Stimulated activated CD4-positive, alpha-beta T cell treated with anti-CD3 and anti-CD28 coated beads, Interleukin-4, amount 100 ng/mL, for 48 hours (primary cell): ENCODE measurements at places on chromosomes 7 and 10.
A peak's percentile ranks its signal among the peaks of the same experiment; 100 is the strongest.

- no peak for DNase-seq
Measured at GRCh38 chr10:51759896-51760534, 60.6 kb upstream of the CSTF2T start.

DNA sequence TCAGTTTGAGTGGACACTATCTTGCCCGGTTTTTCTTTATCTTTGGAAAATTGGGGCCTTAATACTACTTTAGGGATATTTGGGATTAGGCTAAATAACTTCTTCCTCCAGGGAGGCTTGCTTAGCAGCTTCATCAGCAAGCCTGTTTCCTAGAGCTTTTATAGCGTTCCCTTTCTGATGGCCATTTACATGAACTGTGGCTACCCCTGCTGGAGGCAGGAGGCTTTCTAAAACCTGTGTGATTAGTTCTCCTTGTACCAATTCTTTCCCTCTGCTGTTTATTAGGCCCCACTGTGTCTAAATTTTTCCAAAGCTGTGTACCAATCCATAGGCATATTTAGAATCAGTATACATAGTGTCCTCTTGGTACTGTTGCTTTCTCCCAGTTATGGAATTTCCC is 61.7 kb upstream of the CNTNAP2 start:
- DNase-seq: no peak

DNA sequence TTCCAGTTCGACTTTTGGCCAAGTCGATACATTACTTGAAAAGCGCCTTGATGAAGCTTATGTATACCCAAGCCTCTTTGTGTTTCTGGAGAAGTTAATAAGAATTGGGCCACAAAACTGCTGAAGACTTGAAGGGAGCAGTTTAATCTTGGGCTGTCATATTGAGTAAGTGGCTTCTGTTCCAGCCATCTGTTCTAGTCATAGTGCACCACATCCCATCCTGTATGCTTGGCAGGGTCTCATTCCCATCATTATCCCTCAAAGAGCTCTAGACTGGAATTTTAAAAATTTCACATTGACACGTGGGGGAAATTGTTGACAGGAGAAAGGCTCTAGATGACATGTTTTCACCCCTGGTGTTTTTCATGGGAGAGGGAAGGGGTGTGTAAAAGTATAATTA is 196.6 kb upstream of the PLPP4 start:
- no peak for DNase-seq

DNA sequence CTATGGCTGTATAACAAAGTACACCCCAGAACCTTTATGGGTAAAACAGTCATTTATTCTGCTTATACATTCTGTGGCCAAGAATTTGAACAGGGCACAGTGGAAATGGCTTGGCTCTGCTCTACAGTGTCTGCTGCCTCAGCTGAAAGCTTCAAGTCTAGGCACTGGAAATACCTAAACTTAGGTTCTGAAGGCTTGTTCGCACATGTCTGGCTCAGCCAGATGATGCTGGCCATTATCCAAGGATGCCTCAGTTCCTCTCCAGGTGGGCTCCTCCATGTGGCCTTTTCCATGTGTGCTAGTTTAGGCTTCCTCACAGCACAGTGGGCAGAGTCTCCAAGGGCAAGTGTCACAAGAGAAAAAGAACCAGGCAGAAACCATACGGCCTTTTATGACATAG is 76.8 kb downstream of the RALA start:
- DNase-seq: no peak

DNA sequence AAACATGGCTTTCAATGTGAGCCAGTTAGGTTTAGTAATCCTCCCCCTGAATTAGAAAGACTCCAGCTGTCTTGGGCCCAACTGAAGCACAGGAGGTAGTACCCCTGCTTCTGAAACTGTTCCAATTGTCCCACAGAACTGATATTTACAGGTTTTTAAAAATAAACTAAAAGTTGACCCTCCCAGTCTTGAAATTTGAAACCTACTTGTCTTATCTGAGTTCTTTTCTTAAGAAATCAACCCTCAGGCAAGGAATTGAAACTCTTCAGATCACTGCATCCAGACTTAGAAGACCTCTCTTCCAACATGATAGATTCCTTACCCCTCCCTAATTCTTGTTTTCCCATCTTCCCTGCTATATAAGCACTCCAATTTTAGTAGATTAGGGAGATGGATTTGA is 13.3 kb upstream of the ARHGAP21 start:
- DNase-seq: no peak

- no peak for DNase-seq
Measured at GRCh38 chr10:100265821-100266485, 1.5 kb downstream of the CWF19L1 start.

GRCh38 chr7:2214636-2215035 is 18.1 kb downstream of the MAD1L1 start:
- no peak for DNase-seq

GRCh38 chr7:37247861-37248260 is 200.8 kb downstream of the ELMO1 start:
- no peak for DNase-seq

- no peak for DNase-seq
Measured at GRCh38 chr7:121054925-121055324, 66.4 kb downstream of the CPED1 start.

DNA sequence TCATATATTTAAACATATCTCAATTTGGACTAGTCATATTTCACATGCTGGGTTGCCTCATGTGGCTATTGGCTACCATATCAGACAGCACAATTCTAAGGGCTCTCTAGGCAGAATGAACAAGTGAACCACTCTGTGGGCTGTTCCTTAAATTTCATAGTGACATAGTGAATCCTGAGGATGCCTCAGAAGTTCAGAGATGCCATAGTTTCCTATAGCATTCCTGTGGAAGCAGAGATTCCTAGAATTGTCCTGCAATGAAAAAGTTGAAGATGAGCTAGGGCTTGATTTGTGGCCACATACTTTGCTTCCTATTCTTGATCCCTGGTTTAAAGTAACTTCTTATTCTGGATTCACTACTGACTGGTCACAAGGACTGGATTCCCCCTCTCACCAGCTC is 35.6 kb downstream of the MKX start:
- DNase-seq: no peak

GRCh38 chr10:3192856-3193635 is 20.5 kb upstream of the PITRM1 start:
- peak; percentile 33 for DNase-seq

GRCh38 chr7:24388212-24388611 is 104.2 kb downstream of the NPY start:
- no peak for DNase-seq

DNA sequence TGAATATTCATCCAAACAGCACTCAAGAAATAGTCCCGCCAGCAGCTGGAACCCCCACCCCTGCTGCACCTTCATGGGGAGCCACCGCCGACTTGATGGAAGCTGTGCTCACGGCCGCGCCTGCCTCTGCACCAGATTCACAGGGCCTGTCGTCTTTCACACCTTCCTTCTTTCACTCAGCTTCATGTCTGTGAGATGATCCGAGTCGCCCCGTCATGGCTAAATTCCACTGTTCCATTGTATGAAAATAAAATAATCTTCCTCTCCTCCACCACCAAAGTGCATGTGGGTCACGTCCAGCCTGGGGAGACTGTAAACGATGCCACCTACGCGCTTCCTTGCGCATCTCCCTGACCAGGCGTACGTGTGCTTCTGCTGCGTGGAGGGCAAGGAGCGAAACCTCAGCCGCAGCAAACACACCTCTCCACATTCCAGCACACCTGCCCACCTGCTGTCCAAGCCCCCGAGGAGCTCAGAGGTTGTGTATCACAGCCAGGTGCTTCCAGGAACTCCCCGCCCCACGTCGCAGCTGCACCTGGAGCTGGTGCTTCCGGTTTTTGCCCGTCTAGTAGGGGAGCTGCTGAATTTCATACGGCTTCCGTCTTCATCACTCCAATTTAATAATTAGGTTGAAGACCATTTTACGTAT is 137.0 kb downstream of the PTPRN2 start:
- no peak for DNase-seq

DNA sequence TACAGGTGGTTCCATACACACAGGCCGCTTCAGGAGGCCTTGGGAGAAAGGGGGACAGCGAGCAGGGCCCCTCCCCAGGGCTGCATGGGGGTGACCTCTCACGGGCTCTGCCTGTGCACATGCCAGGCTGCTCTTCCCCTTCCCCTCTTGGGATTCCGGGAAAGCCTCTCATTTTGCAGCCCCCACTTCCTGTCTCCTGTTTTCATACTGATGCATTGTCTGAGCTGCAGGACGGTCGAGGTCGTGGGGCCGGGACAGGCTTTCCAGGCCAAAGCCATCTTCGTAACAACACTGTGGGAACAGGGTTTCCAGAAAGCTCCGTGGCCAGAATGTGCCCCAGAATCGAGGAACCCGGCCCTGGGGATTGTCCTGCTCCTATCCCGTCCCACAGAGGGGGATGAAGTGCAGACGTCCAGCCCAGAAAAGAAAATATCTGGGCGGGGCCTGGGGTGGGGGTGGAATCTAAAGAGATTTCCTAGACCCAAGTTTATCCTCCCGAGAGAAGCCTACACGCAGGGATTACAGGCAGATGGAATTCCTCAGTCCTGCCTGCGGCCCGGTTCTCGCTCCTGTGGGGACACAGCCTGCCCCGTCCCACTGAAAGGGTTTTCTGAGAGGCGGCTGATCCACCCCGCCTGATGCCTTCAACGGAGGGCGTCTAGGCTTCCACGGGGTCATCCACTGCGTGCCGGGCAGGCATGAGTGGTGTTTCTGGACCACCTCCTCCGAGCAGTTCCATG is 29.5 kb upstream of the DNAAF5 start:
- no peak for DNase-seq

DNA sequence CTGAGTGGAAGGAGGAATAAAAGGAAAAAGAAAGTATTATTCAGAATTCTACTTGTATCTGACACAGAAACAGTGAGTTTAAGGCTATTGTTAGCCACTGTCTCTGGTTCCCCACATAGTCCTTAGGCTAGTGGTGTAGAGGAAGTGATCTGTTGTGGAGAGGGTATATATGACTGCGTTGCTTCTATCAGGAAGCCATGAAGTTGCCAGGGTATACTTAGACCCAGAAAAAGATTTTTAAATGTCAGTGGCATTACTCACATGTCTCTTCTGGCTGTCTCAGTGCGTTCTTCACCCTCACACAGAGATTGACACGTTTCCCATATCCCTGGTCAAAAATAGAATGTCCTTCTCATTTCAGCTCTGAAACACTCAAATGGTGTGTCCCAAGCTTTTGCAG is 72.7 kb downstream of the SEM1 start:
- DNase-seq: no peak

- no peak for DNase-seq
Measured at GRCh38 chr10:75352650-75353049, 48.9 kb downstream of the ZNF503 start.

GRCh38 chr7:92955081-92955480 is 118.7 kb upstream of the CDK6 start:
- peak; percentile 32 for DNase-seq

DNA sequence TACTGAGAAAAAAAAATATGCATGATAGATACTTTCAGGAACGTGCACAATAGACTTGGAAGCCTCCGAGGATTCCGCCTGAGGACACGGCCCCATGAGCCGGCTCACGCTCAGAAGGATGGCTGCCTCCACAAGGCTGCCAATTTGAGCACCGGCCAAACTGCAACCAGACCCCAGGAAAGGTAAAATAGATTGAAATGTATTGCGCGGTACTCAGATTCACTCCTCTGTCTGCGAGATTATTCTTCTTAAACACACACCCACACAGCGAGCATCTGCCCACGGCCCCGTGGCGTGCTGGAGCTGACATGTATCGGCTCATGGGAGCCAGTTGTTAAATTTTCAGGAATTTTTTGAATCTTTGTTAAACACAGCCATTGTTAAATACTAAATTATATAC is 653.2 kb upstream of the MKI67 start:
- no peak for DNase-seq

DNA sequence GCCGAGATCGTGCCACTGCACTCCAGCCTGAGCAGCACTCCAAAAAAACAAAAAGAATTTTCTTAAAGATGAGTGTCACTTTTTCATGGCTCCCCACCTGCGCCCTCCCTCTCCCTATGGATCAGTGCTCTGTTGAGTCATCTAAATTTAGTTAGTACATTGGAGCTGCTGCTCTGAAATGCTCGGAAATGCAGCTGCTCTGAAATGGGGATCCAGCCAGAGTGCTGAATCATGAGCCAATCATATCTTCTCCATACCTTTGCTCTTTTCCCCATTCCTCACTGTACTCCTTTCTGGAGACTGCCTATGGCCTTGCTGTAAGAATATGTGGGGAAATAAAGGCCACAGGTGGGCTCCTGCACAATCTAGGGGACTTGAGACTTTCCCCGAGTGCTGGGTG is 188.8 kb downstream of the ZNF438 start:
- DNase-seq: no peak

DNA sequence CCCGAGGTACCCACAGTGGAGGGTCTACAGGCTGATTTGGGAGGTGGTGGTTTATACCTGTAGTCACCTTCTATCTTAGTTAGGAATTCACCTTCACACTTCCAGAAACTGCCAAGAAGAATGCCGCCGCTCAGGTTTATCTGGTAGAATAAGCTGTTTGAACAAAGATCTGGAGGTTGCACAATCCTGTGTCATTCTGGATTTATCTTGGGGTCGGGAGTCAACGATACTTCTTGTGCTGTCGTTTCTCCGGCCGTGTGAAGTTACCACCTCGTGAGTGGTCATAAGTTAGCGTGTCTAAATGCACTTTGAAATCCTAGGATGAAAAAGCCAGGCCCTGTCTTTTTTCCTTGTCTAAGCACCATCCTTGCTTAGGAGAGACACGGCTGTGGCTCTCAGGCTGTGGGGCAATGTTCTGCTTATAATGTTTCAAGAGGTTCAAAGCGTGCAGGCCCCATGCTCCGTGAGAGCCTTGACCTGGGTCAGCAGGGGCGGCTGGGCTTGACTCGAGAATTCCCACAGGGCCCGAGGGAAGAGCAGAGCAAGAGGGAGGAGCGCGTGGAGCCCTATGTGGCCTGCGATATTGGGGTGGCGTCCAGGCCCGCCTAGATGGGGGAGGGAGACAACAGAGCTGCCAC is 35.5 kb downstream of the GRIFIN start:
- DNase-seq: no peak

- DNase-seq: no peak
Measured at GRCh38 chr10:43126759-43127424, 11.4 kb upstream of the CSGALNACT2 start.

DNA sequence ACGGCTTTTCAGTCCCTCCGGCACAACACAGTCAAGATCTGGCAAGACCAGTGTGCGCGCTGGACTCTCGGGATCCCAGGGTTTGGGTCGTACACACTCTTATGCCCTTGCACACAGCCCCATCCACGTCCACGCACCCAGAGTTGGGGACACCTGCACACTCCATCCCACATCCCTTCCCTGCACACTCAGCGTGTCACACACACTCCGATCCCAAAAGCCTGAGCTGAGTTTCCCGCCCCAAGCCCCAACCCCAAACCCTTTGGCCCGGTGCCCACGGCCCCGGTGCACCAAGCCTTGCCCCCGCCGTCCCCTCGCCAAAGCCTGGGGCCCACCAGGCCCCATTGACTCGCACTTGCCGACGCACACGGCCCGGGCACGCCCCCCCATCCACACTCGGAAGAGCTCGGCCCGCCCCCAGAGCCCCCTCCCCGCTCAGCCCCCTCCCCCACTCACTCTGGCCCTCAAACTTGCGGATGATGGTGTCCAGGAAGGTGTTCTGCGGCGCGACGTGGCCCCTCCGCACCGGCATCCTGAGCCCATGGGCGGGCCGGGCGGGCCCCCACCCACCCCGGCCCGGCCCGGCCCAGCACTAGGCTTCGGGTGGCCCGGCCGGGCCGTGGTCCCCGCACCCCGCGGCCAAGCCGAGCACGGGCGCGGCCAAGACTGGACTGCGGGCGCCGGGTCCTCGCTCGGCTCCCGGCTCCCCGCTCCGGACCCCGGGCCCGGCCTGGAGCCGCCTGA is 567 bp downstream of the KCNH2 start:
- DNase-seq: no peak
